Upper lobe of right lung (tissue), 1 donor: ENCODE measurements at places on chromosomes 1 and 21. TPM values are rescaled to one million over a fixed set of nuclear protein-coding genes. Genes with fewer than 3 reads are reported as not detected.

- H3K27ac ChIP-seq: no peak overlapping the region
- H3K4me1 ChIP-seq: no peaks in the 10 kb centered on the region
- no peaks in the 10 kb centered on the region for H3K36me3 ChIP-seq
- no peak overlapping the region for H3K4me3 ChIP-seq
- H3K27me3 ChIP-seq: no peaks in the 10 kb centered on the region
Observed at GRCh38 chr1:214570442-214570841, 19.0 kb upstream of the PTPN14 start.

BTBD19 gene
- total RNA-seq: 9.2 TPM

DNA sequence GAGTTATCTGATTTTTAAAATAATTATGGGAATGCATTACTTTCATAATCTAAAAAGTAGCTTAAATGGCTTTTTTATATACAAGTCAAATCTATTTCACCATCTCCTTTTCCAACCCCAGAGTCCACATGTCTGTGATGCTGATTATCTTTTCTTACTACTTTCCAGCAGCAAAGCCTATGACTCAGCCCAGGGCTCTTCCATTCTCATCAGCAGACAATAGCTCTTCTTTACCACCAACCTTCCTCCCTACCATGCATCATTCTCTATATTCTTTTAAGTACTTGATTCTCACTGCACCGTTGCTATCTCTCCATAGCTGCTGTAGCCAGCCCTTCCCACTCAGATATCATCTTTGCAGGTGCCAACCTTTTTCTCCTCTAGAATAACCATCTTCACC lies 61.3 kb downstream of the OVGP1 start:
- no peaks in the 10 kb centered on the region for H3K4me1 ChIP-seq
- DNase-seq: no peak
- no peaks in the 10 kb centered on the region for H3K27me3 ChIP-seq
- H3K4me3 ChIP-seq: no peak overlapping the region

DNA sequence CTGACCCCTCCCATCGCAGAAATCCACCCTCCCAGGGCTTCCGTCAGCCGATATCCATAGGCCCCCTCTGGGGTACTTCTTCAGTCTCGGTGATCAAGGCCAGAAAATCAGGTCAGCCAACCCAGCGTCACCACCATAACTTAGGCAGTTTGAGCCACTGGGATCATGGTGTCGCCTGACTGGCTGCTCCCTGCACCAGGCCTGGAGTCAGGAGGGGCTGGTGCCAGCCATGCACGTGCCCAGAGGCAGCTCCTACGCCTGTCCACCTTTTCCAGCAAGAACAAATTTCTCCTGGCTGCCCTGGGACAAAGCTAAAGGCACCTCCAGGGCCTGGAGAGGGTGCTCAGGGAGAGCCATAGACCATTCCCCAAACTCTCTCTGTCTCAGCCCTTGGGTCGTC lies 4.8 kb upstream of the CTRC start:
- no peak for DNase-seq
- no peaks in the 10 kb centered on the region for H3K27me3 ChIP-seq
- no peaks in the 10 kb centered on the region for H3K36me3 ChIP-seq
- H3K4me1 ChIP-seq: no peaks in the 10 kb centered on the region
- no peak overlapping the region for H3K27ac ChIP-seq
- H3K4me3 ChIP-seq: no peak overlapping the region

DNA sequence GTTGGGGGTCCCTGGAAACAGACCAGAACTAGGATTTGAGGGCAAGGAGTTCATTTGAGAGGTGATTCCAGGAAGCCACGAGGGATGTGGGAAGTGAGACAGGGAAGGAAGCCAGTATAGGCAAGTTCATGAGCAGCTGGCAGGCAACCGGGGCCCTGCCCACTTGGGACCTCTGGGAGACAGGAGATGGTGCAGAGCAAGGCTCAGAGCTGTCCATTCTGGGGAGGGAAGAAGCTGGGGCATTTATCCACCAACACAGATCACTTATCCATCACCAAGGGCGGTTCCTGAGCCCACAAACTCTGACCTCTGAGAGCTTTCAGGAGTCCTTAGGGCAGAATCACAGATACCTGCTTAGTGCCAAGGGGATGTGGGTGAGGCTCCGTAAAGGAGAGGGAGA lies 16.8 kb downstream of the EDN2 start:
- no peak for DNase-seq
- no peak overlapping the region for H3K4me3 ChIP-seq
- H3K4me1 ChIP-seq: no peaks in the 10 kb centered on the region
- no peaks in the 10 kb centered on the region for H3K36me3 ChIP-seq

SYCP1 gene
- total RNA-seq: not detected
